ENCODE measurements at places on chromosomes 13 and 19.

DNA sequence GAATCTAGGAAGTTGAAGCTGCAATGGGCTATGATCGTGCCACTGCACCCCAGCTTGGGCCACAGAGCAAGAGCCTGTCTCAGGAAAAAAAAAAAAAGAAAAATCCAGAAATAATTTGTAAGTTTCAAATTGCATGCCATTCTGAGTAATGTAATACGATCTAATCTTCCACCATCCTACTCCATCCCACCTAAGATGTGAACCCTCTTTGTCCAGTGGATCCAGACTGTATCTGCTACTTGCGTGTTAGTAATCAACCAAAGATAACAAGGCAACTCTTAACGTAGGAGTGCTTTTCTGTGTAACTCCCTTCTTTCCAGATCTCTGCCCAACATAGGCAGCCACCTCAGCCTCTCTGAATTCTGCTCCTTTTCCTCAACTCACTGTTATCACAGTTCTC lies 24.3 kb downstream of the RFC3 start:
- DNase-seq, result no peak

GRCh38 chr13:104980586-104980985 lies 1554.9 kb downstream of the EFNB2 start:
- no peak for DNase-seq

DNA sequence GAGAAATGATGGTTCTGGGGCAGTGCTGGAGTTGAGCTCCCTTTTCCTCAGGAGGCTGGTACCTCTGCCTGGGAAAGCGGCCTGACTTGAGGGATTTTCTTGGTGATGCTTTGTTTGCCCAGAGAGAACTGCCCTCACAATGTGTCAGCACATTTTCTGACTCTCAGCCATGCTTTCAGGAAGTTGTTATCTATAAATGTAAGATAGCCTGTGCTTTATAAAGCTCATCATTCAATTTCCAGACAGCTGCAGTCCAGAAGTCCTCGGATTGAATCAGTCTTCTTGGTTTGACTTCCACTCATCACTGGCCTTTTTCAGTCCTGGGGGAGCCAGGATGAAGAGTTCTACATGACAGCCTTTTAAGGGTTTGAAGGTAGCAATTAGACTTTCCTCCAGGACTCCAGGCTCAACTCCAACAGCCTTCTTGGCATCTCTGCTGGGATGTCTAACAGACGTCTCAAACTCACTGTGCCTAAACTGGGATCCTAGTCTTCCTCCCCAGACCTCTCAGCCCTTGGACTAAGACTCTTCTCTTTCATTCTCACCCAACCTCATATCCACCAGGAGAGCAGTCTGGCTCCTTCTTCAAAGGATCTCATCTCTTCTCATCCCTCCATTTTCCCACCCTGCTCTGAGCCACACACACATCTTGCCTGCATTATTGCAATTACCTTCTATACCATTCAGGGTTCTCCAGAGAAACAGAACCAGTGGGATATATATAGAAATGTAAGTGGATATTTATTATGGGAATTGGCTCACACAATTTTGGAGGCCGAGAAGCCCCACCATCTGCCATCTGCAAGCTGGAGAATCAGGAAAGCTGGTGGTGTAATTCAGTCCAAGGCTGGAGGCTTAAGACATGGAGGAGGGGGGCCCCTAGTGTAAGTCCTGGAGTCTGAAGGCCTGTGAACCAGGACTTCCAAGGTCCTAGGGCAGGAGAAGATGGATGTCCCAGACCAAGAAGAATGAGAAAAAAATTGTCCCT lies 13.1 kb downstream of the ERICH6B start:
- DNase-seq, result no peak

DNA sequence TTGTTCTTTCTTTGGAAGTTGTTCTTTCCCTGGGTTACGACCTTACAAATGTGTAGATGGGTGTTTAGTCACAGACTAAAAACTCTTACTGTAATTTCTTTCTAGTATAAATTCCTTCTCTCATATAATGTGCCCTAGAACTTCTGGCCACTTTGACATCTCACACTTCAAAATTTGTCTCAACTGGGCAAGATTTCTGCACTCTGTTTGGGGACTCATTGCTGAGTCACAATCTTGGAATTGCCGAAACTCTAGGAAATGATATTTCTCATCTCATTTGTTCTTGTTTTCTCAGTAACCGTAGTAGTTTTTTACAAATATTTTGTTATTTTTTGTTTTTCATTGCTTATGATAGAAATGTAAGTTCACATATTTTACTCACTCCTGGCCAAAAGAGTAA lies 2523.2 kb upstream of the PCDH20 start:
- no peak for DNase-seq

- DNase-seq, result no peak
Measured at GRCh38 chr13:68078469-68078868, 848.3 kb upstream of the PCDH9 start.

DNA sequence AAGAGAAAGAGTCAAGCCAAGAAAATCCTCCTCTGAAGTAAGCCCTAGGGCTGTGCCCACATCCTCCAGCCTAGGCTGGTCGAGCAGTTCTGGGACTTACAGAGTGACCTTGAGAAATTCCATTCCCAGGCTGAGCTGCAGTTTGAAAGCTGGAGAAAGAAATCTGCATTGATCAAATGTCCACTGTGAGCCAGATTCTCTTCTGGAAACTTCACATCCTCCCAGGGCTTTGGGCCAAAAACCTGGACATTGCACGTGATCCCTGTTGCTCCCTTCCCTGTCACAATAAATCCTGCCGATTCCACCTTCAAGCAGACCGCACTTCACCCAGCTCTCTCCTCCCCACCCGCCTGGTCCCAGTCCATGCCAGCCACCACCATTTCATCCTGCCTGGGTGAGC lies 15.7 kb downstream of the TMEM143 start:
- DNase-seq, result no peak
